ENCODE measurements at places on chromosomes 2 and 18.

DNA sequence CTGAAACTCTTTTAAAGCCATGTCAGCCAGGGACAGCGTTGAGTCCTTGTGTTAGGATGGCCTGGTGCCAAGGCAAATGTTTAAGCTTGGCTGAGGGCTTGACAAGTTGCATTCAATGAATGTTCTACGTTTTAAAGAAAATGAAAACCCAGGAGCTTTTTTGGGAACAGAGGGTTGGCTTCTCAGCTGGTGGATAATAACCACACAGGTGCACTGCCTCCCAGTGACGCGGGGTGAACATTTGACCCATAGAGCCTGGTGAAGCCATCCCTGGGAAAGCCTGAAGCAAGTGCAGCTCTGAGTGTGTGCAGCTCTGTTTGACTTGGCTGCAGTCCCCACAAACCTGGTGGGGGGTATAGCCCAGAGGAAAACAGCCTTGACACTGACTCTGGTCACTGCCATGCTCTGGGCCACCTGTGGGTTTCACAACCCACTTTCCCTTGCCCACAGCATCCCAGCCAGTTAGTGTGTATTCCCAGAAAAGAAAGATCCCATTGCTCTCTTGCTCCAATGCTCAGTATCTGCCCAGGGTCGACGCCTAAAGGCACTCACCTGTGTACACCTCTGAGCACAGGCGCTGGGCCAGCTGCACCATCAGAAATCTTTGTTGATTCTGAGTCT lies 874.9 kb downstream of the RNF144A start:
- DNase-seq: no peak

DNA sequence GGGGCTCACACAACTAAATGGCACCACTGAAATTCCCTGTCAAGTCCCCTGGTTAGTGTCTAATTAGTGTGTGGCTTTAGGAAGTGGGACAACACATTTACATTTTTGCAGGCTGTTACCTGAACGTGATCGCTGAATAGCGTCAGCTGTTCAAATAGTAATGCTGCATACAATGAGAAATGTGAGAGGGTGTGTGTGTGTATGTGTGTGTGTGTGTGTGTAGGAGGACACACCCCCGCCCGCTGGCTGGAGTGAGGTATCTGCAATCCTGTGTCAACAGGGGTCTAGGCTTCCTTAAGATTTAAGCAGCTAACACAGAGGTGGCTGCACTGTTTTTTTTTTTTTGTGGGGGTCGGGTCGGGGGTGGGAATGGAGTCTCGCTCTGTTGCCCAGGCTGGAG lies 4.8 kb upstream of the LYPD6B start:
- no peak for DNase-seq

DNA sequence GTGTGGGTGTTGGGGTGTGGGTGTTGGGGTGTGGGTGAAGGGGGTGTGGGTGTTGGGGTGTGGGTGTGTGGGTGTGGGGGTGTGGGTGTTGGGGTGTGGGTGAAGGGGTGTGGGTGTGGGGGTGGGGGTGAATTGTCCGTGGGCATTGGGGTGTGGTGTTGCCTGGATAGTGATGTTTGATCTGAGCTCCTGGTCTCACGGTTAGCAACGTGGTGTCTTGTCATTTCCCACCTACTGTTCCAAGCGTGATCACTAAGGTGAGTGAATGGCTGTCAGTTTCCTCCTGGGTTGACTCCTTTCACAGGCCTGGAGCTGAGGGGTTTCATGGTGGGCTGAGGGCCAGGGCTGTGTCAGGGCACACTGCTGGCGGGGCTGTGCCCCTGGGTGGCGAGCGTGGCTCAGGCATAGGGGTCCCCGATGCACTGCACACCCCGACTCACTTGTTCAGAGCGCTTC lies 27.2 kb downstream of the RTP5 start:
- DNase-seq: no peak

GRCh38 chr2:66717218-66717905 lies 282.4 kb downstream of the MEIS1 start:
- peak; percentile 28 for DNase-seq

DNA sequence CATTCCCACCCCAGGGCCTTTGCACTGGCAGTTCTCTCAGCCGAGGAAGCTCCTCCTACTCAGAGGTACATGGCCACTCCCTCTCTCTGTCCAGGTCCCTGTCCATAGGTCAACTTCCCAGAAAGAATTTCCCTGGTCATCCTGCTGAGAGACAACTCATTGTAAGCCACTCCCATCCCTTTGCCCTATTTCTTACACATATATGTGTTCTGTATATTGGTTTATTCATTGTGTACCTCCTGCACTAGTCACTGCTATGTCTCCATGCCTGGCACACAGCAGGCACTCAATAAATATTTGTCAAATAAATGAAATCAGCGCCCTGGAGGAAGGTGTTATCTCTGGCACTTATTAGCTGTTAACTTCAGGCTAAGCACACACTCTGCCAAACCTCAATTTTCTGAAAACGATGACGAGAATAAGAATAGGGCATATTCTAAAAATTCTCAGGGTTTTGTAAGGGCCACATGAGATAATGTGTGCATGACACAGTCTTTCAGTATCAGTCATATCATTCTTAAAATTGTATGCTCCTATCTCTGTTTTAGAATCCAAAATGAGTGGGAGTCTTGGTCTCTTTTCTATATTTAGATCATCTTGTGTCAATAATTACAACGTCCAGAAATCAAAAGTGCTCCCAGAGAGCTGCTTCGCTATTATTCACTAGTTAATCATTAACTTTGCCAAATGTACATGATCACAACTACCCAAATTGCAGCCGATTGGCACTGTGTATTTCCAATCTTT lies 198.0 kb downstream of the ALK start:
- DNase-seq: no peak

DNA sequence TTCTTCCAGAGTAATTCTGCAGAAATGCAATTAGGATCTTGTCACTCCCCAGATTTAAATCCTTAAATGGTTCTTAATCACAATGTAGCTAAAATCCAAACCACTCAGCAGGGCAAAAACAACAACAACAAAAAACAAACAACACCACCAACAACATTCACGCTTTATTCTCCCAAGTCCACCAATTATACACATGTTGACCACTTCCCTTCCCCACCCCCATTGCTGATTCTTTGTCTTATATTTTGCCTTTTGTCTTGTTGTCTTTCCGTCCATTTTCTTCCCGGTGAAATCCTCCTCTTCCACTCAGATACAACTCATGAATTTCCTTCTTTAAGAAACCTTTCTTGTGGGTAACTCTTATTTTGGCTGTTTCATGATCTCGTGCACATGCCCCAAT lies 902.8 kb downstream of the EPHA4 start:
- DNase-seq: no peak

GRCh38 chr18:41537666-41538065 lies 417.4 kb upstream of the PIK3C3 start:
- DNase-seq: no peak

DNA sequence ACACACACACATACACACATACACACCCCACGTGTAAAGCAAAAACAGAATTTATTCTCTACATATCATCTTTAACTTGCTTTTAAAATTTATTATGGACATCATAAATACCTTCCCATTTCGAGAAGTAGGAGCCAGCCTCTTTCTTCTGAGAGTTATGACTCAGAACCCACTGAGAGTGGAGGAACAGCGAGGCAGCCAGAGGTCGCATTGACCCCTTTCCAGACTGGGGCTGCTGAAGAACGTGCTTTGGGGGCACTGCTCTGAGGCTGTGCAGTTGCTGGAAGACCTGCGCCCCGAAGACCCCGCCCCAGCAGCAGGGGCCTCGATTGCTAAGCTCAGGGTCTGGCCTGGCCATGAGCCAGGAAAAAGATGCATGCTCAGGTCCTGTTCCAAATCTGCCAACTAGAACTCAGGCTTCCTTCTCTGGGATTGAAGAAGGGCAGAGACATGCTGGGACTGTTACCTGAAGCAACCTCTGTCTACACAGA lies 133.8 kb upstream of the TWIST2 start:
- DNase-seq: no peak

DNA sequence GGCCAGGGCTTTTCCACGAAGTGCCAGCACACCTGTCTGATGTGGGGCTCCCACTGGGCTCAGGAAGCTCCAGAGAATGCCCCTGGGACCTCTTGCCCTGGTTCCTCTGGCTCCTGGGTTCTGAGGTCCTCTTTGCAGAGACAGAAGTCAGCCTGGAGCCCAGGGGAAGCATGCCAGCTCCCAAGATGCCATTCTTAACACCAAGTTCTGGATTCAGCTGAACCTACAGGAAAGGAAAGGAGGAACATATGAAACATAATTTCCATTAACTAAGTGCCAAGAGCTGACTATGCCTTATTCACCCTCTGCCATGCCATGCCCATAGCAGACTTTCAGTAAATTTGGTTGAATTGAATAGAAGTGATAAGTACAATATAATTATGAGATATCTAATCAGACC lies 21.9 kb downstream of the FAM124B start:
- no peak for DNase-seq

GRCh38 chr2:71235930-71236587 lies 9.2 kb upstream of the PAIP2B start:
- no peak for DNase-seq

- peak; percentile 46 for DNase-seq
Measured at GRCh38 chr2:74532222-74532621, 2.5 kb downstream of the HTRA2 start.

- no peak for DNase-seq
Measured at GRCh38 chr2:109425411-109425810, 188.4 kb downstream of the SEPTIN10 start.

DNA sequence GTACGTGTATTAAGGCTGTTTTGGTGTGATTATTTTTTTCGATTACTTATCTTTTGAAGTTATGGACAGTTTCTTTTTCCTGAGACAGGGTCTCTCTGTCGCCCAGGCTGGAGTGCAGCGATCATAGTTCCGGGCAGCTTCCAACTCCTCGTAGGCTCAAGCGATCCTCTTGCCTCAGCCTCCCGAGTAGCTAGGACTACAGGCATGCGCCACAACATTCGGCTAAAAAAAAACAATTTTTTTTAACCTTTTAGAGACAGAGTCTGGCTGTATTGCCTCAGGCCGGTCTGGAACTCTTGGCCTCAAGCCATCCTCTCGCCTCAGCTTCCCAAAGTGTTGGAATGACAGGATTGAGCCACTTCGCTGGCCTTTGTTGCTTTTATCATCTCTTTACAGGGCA lies 945 bp downstream of the HAT1 start:
- DNase-seq: peak; percentile 67

Measured in EL (cell line).